Caco-2 (cell line): ENCODE measurements at places on chromosomes 1 and 21. TPM values are rescaled to one million over a fixed set of nuclear protein-coding genes. Genes with fewer than 3 reads are reported as not detected.

Gene VN1R5
- total RNA-seq = not detected in 2 replicates

Gene GPR52
- total RNA-seq = 0.75 and 1.2 TPM in 2 replicates

Gene METTL18
- 6.9 and 7.9 TPM in 2 replicates for total RNA-seq

DNA sequence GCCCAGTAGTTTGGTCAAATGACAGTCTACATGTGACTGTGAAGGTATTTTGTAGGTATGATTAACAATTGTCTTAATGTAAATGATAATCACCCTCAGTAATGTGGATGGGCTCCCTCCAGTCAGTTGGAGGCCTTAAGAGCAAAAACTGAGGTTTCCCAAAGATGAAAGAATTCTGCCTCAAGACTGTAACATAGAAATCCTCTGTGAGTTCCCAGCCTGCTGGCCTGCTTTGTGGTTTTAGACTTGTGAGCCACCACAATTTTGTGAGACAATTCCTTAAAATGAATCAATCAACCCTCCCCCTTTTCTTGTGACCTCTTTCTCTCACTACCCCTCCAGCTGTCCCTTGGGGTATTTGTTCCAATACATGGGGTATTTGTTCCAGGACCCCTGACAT lies 226.4 kb upstream of the DPYD start:
- no peak for DNase-seq

GRCh38 chr1:101004061-101004460 lies 21.5 kb downstream of the DPH5 start:
- DNase-seq = peak; percentile 45

- DNase-seq = no peak
Observed at GRCh38 chr1:160474392-160475242, 48.4 kb downstream of the SLAMF6 start.
